ENCODE measurements at places on chromosomes 2 and 18.

DNA sequence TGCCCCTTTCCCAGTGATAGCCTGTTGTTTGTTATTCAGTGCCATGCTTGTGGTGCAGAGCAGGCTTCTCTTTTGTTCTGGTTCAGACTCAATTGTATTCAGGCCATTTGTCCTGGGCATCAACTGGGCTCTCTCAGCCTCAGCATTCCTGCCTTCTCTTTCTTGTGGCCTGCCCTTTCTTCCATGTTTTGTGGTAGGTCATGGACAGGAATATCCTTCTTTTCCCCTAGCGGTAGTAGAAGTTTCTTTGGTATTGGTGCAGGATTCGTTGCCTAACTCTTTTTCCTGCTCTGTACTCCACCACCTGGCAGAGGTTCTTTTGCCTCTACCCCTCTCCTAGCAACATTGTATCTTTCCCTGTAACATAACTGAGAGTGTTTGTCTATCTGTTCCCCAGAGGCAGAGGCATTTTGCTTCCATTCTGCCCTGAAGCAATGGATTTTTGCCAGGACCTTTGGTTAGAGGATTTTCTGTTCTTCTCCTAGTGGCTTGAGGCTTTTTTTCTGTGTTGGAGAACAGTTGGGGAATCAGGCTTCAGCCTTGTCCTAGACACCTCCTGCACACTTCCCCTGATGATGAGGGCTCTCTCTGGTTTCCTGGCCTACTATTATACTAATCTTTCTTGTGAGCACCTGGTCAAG lies 68.5 kb downstream of the NCOA1 start:
- H3K27ac ChIP-seq = no peak overlapping the region
- no peaks in the 10 kb centered on the region for H3K27me3 ChIP-seq
- no peak overlapping the region for H3K4me3 ChIP-seq
- H3K36me3 ChIP-seq = peaks cover 25% of the 10 kb centered on the region
- no peak for DNase-seq
- peaks cover 1% of the 10 kb centered on the region for H3K4me1 ChIP-seq

GRCh38 chr2:23850564-23851256 lies 76.2 kb downstream of the ATAD2B start:
- H3K4me1 ChIP-seq = no peaks in the 10 kb centered on the region
- H3K4me3 ChIP-seq = no peak overlapping the region
- no peaks in the 10 kb centered on the region for H3K27me3 ChIP-seq

DNA sequence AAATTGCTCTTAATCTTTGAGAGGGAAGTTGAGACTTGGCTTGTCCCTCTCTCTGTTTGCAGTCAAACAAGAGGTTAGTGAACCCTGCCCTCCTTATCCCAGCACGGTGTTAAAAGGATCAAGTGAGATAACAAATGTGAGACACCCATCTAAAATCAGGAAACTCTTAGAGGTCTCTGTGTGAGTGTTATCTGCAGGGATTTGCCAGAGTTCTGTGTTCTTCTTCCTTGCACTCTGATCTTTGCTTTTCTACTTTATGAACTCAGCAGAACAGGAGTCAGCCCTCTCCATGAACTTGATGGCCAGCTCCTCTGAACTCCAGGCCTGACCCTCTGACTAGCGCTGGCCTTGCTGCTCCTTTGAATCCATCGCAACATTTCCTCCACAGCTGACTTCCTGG lies 123.8 kb downstream of the NCKAP5 start:
- no peak for DNase-seq
- no peaks in the 10 kb centered on the region for H3K36me3 ChIP-seq
- no peak overlapping the region for H3K4me3 ChIP-seq
- H3K27ac ChIP-seq = no peak overlapping the region
- H3K4me1 ChIP-seq = peaks cover 4% of the 10 kb centered on the region
- H3K27me3 ChIP-seq = peaks cover 47% of the 10 kb centered on the region

DNA sequence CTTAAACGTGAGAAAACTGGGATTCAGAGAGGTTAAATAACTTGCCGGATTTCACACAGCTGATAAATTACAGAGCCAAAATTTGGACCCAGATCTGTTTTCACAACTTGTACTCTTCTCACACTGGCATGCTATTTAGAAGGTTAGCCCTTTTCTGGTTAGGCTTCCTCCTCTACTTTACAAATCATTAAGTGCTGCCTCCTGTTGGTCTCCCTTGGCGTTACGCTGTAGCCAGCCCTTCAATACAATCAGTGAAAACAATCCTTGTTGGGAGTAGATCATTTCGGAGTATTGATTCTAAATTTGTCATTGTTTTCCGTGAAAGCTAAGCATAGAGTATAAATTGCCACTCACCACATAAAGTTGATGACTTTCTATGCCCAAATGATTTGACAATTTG lies 153.5 kb downstream of the ARHGAP15 start:
- no peaks in the 10 kb centered on the region for H3K36me3 ChIP-seq
- H3K27ac ChIP-seq = no peak overlapping the region

GRCh38 chr2:96839293-96839874 lies 4.4 kb downstream of the ANKRD23 start:
- H3K4me3 ChIP-seq = no peak overlapping the region
- no peaks in the 10 kb centered on the region for H3K4me1 ChIP-seq
- H3K36me3 ChIP-seq = peaks cover 10% of the 10 kb centered on the region
- DNase-seq = no peak

DNA sequence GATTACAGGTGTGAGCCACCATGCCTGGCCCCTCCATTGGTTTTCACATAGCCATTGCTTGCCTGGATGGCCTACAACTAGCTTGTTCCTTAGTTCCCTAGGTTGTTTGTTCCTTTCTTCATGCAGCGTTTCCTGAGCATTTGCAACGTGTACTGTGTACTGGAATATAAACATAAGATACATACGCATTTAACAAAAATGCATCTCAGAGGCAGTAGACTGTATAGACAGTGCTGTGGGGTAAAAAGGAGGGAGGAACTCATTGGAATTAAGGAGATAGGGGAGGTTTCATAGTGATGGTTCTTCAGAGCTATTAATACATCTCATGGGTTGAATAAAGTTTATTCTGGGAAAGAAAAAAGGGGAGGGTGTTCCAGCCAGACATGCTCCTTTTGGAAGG lies 260.5 kb upstream of the RASGRP3 start:
- H3K4me1 ChIP-seq = peaks cover 11% of the 10 kb centered on the region
- H3K4me3 ChIP-seq = no peak overlapping the region
- DNase-seq = no peak
- no peak overlapping the region for H3K27ac ChIP-seq
- H3K36me3 ChIP-seq = peaks cover 3% of the 10 kb centered on the region
- no peaks in the 10 kb centered on the region for H3K27me3 ChIP-seq

DNA sequence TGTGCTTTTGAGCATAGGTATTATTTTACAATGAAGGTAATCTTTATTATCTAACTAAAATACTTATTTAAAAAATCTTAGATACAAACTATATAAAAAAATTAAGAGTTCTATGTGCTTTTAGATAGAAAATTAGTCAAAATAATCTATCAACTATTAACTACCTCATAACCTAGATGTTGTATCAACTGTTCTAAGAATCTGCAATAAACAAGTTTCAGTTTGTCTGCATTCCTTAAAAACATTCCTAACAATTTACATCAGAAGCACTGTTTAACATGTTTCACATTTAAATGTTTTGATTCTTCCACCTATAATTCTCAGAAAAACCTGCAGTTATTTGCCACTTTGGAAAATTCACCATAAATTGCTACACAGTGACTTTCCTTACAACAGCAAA lies 33.3 kb downstream of the NDUFS1 start:
- H3K4me1 ChIP-seq = no peaks in the 10 kb centered on the region
- peaks cover 30% of the 10 kb centered on the region for H3K36me3 ChIP-seq
- no peak for DNase-seq
- H3K27me3 ChIP-seq = no peaks in the 10 kb centered on the region

DNA sequence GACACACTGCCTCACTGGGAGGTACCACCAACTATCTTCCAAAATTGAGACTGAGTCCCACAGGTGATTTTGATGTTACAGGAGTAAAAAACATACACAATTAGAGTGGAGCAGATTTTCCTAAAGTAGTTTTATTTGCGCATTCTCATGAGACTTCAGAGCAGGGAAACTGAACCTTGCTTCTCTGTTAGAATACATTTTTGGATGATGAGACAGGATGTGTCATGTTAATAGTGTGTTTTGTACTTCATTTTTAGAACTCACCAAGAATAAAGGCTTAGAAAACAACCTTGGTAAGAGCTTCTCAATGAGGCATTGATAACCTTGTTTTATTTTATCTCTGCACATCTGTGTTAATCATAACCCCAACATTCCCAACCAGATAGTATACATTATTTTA lies 310.2 kb upstream of the GALNT5 start:
- H3K4me3 ChIP-seq = no peak overlapping the region
- H3K27ac ChIP-seq = no peak overlapping the region
